Amniotic epithelial cell (primary cell): ENCODE measurements at places on chromosomes 16 and 17.

DNA sequence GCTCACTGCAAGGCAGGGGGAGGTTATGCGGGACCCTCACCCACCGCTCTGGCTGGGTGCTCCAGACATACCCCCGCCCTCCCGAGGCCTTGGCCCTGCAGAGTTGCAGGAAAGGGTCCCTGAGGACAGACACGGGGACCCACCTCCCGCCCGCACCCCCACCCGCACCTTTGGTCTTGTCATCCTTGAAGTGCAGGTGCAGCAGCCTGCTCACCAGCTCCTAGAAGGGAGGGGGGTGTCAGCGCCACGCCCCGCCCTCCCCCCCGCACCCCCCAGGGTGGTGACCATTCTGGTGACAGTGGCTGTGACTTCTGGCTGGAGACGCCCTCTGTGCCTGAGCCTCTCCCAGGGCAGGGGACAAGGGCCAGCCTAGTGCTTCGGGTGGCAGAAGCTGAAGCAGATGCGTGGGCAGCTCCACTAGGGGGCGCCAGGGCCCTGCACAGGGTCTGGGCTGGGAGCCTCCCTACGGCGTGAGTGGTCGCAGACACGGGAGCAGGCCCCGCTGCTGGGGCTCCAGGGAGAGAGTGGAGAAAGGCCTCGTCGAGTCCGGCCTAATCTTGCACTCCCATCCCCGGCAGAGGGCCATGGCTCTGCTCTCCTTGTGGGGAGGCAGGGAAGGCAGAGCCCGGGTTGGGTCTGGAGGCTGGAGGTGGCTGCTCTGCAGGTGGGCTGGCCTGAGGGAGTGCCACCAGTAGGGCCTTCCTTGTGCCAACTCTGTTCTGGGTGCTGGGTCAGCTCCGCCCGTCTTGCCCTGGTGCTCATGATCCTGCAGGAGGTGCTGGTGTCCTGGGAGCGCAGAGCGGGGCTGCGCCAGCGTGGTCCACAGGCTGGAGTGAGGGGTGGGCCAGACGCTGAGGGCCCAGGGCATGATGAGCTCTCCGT, 2.7 kb downstream of the CENPX start:
- DNase-seq: no peak

DNA sequence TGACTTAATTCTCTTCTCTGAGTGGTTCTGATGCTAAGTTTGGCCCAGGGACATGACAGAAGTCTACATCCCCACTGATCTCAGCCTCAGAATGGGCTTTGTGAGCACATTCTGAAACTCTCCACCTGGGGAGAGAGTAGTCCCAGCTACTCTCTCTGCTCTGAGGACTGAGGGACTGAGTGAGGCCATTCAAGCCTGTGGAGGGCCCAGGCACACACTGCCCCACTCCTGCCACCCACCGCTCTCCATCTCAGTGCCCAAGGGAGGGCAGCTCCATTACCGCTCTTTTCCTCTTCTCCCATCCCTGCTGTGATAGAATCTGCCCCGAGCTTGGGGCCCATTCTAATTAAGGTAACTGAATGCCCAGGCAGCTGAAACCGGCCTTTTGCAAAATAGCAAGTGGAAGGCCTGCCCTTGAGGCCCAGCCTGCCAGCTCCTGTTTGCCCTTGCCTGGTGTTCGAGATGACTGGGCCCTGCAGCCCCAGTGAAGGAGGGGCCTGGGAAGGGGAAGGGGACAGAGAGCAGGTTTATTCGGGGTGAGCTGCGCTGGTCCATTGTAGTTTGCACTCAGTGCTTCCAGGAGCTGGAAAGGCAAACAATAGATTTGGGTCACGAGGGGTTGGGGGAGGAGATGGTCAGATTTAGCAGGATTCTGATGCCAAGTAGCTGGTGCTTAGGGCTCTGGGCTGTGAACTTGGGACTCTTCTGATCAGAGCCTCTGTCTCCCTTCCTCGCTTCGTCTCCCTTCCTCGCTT, 76.2 kb downstream of the RAB11FIP4 start:
- no peak for DNase-seq

GRCh38 chr16:12539185-12539929, 264.3 kb downstream of the CPPED1 start:
- peak; percentile 15 for DNase-seq

GRCh38 chr16:3472878-3473595, 22.3 kb downstream of the C16orf90 start:
- DNase-seq: no peak

DNA sequence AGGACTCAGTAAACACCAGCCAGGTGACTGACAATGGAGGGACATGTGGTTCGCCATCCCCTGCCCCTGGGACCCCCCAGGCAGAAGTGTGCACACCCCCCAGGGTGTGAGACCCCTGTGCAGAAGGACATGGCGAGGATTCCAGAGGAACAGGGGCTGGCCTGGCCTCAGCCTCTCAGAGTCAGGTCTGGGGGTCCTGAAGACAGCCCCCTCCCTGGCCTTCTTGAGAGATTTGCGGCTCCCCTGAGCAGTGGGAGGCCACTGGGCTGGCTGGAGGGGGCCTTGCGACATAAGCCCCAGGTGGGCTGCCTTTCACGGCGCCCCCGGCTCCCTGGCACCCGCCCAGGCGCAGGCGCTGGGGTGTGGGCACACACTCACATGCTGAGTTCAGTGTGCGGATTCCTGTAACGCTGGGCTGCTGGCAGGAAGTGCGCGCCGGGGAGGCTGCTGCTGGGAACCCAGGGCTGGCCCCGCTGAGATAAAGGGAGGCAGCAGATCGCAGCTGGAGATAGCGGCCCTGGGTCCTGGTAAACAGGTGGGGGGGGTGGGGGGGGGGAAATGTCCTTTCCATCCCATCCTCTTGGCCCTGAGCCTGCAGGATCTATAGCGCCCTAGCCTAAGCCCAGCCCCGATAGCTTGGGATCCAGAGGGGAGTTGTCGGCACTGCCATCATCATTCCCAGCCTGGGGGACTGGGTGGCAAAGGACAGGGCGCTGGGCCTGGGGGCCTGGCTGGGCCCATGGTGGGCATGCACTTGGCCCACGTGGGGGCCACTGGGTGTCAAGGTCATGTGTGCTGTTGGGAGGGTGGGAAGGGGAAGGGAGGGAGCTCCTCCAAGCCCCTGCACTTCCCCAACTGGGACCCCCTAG, 27.1 kb downstream of the TMEM235 start:
- peak; percentile 90 for DNase-seq

GRCh38 chr17:81322271-81323082, 27.4 kb upstream of the SLC38A10 start:
- DNase-seq: no peak

DNA sequence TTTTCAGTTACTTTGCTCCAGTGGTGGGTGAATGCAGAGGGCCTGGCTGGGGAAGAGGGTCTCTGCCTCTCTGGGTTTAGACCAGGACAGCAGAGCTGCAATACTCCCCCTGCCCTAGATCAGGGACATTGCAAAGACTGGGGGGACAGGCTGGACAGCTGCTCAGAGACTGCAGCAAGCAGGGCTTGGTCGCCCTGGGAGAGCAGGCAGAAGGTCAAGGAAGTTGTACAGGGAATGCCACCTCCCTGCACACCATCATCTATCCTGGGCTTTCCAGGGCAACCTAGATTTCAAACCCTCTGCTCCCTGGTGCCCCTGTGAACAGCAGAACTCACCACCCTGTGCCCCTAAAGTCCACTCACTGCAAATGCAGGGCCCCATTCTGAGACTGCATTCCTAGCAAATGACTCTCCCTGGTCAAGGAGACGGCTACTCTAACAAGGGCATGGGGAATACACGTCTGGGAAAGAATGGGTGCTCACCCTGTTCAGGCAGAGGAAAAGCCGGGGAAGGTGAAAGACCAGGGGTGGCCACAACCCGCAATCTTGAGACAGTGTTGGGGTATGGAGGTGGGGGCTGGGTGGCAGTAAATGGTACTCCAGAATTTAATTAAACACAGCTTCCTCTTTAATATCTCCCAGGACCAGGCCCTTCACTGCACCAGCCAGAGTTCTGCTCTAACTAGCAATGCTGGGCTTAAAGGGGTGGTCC, 1.0 kb downstream of the KIFC3 start:
- peak; percentile 78 for DNase-seq

DNA sequence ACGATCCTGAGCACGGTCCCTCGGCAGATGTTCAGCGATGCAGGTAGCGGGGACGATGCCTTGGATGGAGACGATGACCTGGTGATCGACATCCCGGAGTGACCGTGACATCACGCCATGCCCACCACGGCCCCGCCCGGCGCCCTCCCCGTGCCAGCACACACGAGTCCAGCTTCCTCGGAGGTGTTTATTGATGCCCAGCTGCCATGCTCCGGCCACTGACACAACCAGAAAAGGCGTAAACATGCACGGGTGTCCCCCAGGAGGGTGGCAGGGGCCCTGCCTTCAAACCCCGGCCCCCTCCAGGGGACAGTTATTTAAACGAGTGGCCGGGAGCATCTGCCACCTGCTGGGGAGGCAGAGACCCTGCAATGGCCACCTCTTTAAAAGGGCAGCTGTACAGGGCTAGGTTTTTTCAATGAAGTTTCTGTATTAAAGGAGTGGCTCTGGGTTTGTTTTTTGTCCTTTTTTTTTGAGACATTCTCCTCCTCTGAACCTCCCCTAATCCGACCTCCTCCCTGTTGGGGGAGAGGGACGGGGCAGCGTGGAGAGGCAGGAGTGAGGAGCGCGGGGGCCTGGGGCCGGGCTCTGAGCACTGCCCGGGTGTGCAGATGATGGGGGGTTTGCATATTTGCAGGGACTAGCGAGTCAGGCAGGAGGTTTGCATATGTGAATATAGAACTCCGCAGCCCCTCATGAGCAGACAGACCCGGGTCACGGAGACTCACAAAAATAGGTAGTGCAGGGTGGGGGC, 5.3 kb downstream of the DOC2A start:
- DNase-seq: peak; percentile 25

DNA sequence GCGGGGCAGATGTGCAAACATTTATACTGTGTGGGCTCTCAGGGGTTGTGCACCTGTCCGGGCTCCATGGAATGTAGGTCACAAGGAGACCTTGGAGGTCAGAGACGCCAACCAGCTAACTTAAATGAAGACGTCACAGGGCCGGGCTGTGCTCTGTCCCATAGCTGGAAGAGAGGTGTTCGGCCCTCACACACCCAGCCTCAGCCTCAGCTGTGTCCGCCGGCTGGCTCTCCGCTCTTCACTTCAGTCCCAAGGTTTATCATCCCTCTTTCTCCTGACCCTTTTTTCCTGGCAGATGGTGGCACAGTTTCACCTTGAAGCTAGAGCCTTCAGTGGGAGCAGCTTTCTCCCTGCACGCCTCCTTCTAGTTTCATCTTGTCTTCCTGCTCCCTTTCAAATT, 6.0 kb upstream of the RBFOX3 start:
- no peak for DNase-seq

GRCh38 chr17:49219987-49220386, 9.5 kb downstream of the ABI3 start:
- DNase-seq: no peak

DNA sequence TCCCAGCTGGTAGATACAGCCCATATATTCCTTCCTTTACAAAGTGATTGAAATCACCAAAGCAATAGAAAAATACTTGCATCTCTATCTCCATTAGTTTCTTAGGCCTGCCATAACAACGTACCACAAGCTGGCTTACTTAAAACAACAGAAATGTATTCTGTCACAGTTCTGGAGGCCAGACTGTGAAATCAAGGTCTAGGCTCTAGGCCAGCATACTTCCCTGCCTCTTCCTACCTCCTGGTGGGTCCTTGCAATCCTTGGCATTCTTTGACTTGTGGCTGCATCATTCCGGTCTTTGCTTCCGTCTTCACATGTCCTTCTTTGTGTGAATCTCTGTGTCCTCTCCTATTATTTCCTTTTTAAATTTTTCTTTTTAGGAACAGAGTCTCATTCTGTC, 62.5 kb downstream of the ERCC4 start:
- no peak for DNase-seq

GRCh38 chr17:20262226-20263114, 204.9 kb downstream of the LGALS9B start:
- DNase-seq: no peak

DNA sequence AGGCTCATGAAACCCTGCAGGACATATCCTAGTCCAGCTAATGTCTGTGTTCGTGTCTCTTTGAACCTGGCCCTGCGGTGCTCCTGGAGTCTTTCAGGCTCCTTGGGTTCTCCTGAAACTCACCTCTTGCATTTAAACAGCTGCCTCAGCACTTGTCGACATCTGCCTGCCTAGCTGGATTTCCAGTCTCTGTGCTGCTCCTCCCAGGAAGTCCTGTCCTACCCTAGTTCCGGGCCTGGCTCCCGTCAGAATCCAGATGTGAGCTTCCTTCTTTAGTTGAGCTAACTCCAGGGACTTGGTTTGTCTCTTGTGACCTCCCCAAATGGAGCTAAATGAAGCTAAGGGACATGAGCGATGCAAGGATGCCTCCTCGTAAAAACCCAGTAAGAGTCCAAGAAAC, 155.2 kb upstream of the PIRT start:
- no peak for DNase-seq

GRCh38 chr17:50111673-50112655, 16.8 kb downstream of the PDK2 start:
- no peak for DNase-seq

- peak; percentile 73 for DNase-seq
Observed at GRCh38 chr16:77584205-77584859, 138.0 kb upstream of the NUDT7 start.

- no peak for DNase-seq
Observed at GRCh38 chr16:14062261-14062660, 8.9 kb upstream of the MRTFB start.

GRCh38 chr17:20996724-20997615, 45.8 kb downstream of the USP22 start:
- DNase-seq: no peak

GRCh38 chr16:12124742-12125141, 148.2 kb downstream of the SNX29 start:
- DNase-seq: no peak

DNA sequence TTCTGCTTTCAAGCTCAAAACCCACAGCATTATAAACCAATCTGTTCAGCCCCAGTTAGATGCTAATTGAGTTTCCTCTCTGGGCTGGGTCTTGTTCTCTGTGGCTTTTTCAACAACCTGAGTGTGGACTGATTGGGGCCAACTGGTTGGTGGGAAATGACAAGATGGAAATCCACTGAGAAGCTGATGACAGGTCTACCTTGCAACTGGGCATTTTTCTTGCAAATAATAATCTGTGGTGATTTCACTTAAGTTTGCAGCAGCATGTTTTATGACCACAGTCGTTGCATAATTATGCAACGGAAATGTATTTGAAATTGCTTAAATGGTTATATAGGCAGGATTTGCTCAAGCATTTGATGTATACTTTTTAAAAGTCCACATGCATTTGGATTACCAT, 69.9 kb downstream of the AKAP1 start:
- peak; percentile 51 for DNase-seq

GRCh38 chr17:58969612-58970011, 137.1 kb downstream of the TRIM37 start:
- no peak for DNase-seq

GRCh38 chr17:82970818-82971590, 108.4 kb upstream of the METRNL start:
- no peak for DNase-seq

GRCh38 chr17:78838574-78839005, 2.0 kb downstream of the USP36 start:
- DNase-seq: no peak

GRCh38 chr16:20903116-20903898, 2.7 kb downstream of the LYRM1 start:
- DNase-seq: no peak

- peak; percentile 96 for DNase-seq
Observed at GRCh38 chr16:24986512-24987303, 28.5 kb downstream of the ARHGAP17 start.
